ENCODE measurements at places on chromosomes 13 and 19.

- DNase-seq = no peak
These were observed 393.8 kb downstream of the ITGBL1 start for GRCh38 chr13:101846249-101846648.

DNA sequence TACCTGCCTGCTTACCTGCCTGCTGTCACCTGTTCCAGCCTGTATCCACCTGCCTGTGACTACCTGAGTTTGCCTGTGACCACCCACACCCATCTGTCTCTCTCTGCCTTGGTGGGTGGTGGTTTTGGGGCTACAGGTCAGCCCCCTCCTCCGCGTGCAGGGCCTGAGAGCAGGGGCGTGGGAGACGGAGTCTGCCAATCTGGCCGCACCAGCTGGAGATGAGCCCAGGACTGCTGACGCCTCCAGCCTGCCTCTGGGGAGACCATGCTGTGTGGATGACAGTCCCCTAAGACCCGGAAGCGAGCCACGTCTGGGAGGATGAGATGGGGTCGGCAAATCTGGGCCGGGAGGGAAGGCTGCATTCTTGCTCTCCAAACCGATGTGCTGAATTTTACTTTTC, 15.9 kb upstream of the KCTD15 start:
- no peak for DNase-seq

GRCh38 chr13:112068540-112069060, 1.7 kb downstream of the SOX1 start:
- DNase-seq = no peak

GRCh38 chr13:31274390-31274789, 74.6 kb downstream of the B3GLCT start:
- no peak for DNase-seq

- no peak for DNase-seq
These were observed 125.0 kb downstream of the VWA8 start for GRCh38 chr13:41835871-41836270.

GRCh38 chr13:90084684-90085290, 1262.7 kb upstream of the MIR17HG start:
- DNase-seq = no peak

- DNase-seq = no peak
These were observed 7.1 kb downstream of the RFX2 start for GRCh38 chr19:6103217-6103644.

GRCh38 chr19:32233091-32233490, 112.3 kb upstream of the ZNF507 start:
- DNase-seq = no peak

All from activated T-cell treated with anti-CD3 and anti-CD28 coated beads, Interleukin-2, amount 50 U/mL, for 1 hour (primary cell).